ENCODE measurements at places on chromosomes 6 and 20. TPM values are rescaled to one million over a fixed set of nuclear protein-coding genes. Genes with fewer than 3 reads are reported as not detected.

The NNAT gene
- 82.1 TPM for total RNA-seq

The ARFGAP1 gene
- total RNA-seq = 24.3 TPM

DNA sequence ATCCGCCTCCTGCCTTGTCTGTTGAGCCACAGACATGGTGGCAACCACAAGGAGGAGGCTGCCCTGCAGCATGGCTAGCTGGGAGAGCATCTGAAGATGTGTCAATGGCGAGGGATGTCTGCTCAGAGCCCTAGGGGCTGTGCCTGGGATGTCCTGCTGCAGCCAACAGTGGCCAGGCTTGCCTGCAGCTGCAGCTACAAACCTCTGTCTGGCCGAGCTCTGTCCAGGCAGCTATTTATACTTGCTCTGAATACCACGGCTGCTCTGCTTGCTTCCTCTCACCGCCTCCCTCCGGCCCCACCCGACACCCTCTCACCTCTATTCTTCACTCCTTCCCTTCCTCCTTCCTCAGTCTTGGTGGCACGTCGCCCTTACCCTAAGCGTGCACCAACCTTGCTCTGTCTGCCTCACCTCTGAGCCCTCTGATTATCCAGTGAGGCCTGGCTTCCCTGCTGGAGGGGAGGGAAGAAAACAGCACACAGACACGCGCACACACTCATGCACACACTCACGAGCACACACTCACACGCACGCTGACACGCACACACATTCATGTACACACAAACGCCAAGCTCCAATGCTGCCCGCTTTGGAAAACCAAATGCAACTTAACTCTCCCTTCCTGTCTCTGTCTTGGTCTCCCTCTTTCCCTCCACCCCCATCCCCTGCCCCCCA is at the start of gene ANGPT4:
ANGPT4 (minus strand) TSS at position 210 of the 675 bp plus-strand sequence; CDS start at position 90, 120 bp downstream.
- DNase-seq = no peak

GRCh38 chr6:106421496-106421895 is 61.0 kb downstream of the CRYBG1 start:
- DNase-seq = no peak

The CDH4 gene
- not detected for total RNA-seq

- DNase-seq = no peak
Measured at GRCh38 chr20:60465993-60466686, 507.9 kb downstream of the CDH26 start.

GRCh38 chr20:57212534-57213276 is 53.7 kb downstream of the BMP7 start:
- DNase-seq = peak; percentile 77

DNA sequence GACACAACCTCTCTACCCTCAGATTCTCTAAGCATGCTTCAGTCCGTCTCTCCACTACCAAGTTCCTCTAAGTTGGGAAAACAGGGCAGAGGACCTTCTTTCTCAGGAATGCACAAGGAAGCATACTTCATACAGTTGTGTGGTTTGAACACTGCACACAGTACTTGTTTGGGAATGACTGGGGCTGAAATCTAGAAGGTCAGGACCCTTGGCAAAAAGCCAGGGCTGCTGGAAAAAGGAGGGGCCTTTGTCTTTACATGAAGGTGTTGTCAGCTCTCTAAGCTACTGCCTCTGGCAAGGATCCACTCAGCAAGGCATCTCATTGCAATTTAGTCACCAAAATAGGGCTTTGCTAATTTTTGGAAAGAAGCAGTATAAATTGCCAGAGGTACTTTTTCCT is 20.7 kb upstream of the HEY2 start:
- DNase-seq = no peak

GRCh38 chr6:73290435-73290834 is 27.4 kb upstream of the KHDC1 start:
- DNase-seq = no peak

DNA sequence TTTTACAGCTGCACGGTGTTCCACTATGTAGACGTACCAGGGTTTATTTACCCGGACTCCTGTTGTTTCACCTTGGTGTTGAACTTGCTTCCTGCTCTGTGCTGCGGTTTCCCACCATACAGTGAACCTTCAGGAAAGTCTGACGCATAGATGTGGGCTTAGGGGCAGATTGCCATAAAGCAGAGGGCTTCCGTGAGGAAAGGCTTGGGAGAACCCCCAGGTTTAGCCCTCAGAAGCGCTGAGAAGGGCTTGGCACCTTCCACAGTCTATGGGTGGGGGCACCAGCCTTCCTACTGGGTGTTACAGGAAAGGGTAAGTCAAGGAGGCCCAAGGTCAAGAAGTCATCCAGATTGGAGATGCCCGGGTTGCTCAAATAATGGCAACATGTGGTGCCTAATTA is 19.2 kb upstream of the MRPS18A start:
- DNase-seq = no peak

DNA sequence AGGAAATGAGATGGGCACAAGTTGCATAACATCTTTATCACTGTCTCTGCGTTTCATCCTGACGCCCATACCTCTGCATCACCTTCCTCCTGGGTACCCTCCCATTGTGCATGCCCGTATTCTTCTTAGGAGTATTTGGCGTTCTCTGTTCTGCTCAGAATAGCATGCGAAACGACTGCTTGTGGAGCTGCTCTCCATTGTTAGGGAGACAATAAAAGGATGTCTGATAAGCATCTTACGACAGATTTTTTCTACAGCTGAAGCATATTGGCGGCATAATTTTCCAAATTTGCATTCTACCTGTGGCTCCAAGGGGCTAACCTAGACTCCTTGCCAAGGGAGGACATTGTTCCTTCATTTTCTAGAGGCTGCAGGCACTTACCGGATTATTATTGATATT is 118.6 kb downstream of the EDN1 start:
- DNase-seq = no peak

The TBX18 gene
- total RNA-seq = 20.6 TPM

DNA sequence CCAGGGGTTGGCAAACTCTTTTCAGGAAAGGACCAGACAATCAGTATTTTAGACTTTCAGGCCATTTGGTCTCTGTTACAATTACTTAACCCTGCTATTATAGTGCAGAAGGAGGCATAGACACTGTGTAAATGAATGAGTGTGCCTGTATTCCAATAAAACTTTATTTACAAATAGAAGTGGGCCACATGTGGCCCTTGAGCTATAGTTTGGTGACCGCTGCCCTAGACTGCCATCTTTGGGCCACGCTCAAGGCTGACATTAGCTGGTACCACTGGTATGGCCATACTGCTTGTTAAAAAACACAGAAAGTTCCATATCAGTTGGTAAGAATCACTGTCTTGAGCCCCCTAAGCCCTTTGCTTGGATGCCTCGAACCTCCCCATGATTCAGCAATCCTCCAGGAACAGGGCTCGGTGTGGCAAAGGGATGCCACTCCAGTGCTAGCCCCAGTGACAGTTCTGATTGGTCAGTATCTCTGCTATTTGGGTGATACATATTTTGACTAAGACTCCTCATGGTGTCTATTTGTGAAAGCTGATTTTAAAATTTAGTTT is 23.3 kb upstream of the SNRNP48 start:
- no peak for DNase-seq

GRCh38 chr6:154996841-154997311 is 1.8 kb downstream of the TIAM2 start:
- no peak for DNase-seq

GRCh38 chr6:43773050-43773979 is 3.3 kb downstream of the VEGFA start:
- peak; percentile 27 for DNase-seq

DNA sequence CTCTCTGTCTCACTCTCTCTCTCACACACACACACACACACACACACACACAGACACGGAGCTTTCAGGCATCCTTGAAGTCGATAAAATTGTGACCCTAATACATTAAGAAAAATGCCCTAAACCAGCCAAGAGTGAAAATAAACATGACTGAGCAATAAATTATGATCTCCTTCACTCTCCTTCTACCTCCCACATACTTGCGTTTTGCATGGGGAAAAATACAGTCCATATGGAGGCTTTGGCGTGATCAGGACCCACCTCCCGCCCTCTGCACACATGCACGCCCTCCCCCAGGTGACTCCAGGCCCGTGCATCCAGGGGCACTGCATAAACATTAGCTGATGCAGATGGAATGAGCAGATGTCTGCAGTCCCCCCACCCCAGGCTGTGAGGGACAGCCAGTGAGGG is 114.2 kb upstream of the JARID2 start:
- no peak for DNase-seq

- no peak for DNase-seq
Measured at GRCh38 chr6:117167520-117168271, 97.7 kb upstream of the VGLL2 start.
